ENCODE measurements at places on chromosomes 7 and 10.

DNA sequence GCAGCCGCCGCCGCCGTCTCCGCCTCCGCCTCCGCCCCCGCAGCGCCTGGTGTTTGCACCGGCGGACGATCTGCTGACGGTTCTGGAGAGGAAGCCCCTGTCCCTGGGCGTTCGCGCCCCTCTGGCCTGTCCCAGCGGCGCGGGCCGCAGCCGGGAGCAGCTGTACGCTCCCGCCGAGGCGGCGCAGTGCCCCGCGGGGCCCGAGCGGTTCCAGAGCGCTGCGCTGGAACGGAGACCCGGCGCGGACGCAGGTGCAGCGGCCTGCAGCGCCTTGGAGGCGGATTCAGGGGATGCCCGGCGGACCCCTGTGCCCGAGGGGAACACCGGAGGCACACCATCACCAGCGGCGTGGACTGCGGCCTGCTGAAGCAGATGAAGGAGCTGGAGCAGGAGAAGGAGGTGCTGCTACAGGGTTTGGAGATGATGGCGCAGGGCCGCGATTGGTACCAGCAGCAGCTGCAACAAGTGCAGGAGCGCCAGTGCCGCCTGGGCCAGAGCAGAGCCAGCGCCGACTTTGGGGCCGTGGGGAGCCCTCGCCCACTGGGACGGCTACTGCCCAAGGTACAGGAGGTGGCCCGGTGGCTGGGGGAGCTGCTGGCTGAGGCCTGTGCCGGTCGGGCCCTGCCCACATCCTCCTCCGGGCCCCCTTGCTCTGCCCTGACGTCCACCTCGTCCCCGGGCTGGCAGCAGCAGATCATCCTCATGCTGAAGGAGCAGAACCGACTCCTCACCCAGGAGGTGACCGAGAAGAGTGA lies 24.8 kb upstream of the ZNF735 start:
- DNase-seq = no peak

DNA sequence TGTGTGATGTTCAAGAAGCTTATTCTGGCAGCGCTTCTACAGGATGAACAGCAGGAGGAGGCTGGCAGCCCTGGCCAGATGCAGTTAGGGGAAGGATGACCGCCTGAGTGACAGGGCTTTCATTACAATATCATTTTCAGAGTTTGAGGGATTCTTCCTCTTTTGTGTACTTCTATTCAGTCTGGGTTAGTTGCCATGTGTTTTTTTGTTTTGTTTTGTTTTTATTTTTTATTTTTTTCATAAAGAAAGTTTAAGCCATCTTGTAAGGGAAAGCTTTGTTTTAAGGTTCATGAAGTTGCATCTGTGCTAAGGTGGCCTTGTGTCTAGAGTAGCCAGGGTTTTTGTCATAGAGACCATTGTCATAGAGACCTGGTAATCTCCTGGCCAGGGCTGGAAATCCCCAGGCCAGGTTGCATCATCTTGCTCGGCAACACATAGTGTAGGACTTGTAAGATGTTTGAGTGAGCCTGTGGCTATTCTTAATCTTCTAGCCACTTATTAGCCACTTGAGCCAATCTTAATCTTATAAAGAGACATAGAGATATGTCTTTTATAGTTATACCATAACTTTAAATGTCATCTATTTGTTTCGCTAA lies 230.5 kb upstream of the TMEM229A start:
- DNase-seq = no peak

DNA sequence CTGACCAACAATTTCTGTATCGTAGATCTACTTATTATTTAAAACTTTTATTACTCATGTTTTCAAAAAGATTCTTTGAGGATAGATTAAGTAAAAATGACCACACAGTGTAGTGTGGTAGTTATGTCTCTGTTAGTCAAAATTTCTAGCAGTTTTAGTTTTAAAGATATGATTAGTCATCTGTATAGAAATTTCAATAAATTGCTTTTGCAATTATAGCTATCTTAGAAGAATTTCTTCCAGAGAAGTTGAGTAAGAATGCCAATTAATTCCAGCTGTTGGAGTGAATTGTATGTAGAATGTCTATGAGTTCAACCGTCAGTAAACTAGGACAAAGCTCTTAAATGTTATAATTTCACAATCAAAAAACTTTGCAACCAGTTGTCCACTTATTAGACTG lies 229.7 kb downstream of the CDK14 start:
- DNase-seq = no peak

- no peak for DNase-seq
Measured at GRCh38 chr7:11181590-11181989, 207.9 kb downstream of the PHF14 start.

Measured in H1 (cell line).